Nasal cavity respiratory epithelium epithelial cell of viscerocranial mucosa (primary cell): ENCODE measurements at places on chromosomes 6 and 20. TPM values are rescaled to one million over a fixed set of nuclear protein-coding genes. Genes with fewer than 3 reads are reported as not detected.

Gene HINT3
- total RNA-seq = 28.7 and 33.2 TPM in 2 replicates

Gene TTPAL
- total RNA-seq = 15.7 and 27.3 TPM in 2 replicates

Gene FERMT1
- 53.0 and 80.4 TPM in 2 replicates for total RNA-seq

Gene LPIN3
- total RNA-seq = 3.4 and 12.5 TPM in 2 replicates

Gene MYCT1
- under 0.01 and 0.07 TPM in 2 replicates for total RNA-seq

Gene PGC
- not detected in 2 replicates for total RNA-seq

Gene WFDC13
- total RNA-seq = not detected in 2 replicates

Gene SEL1L2
- total RNA-seq = not detected in 2 replicates

Gene SLC29A1
- total RNA-seq = 3.4 and 7.2 TPM in 2 replicates

Gene TRIM40
- not detected in 2 replicates for total RNA-seq

Gene CCN5
- total RNA-seq = not detected in 2 replicates

Gene LRFN2
- not detected in 2 replicates for total RNA-seq

Gene RALGAPB
- total RNA-seq = 32.5 and 51.0 TPM in 2 replicates

Gene BMP6
- total RNA-seq = 0.21 and 2.1 TPM in 2 replicates

Gene HTR1B
- total RNA-seq = 0.64 and 0.68 TPM in 2 replicates

Gene TP53TG5
- not detected in 2 replicates for total RNA-seq

Gene WFDC12
- total RNA-seq = 8.9 TPM in 1 of 2 replicates, not detected in the other

Gene SLC32A1
- not detected in 2 replicates for total RNA-seq

Gene NOX3
- not detected in 2 replicates for total RNA-seq

Gene KCNG1
- total RNA-seq = 118 and 145 TPM in 2 replicates

Gene TPD52L1
- total RNA-seq = 229 and 324 TPM in 2 replicates

Gene PRICKLE4
- under 0.01 and 1.1 TPM in 2 replicates for total RNA-seq

Gene UTRN
- total RNA-seq = 35.2 and 53.4 TPM in 2 replicates

Gene BANF2
- not detected in 2 replicates for total RNA-seq

Gene KIF6
- total RNA-seq = under 0.01 and 0.21 TPM in 2 replicates

Gene PRSS35
- under 0.01 TPM in 1 of 2 replicates, not detected in the other for total RNA-seq

Gene NR2E1
- under 0.01 and 0.85 TPM in 2 replicates for total RNA-seq

Gene COL10A1
- total RNA-seq = under 0.01 TPM in 1 of 2 replicates, not detected in the other

Gene SAMD10
- 2.7 and 4.8 TPM in 2 replicates for total RNA-seq

Gene KCNQ2
- under 0.01 TPM in 1 of 2 replicates, not detected in the other for total RNA-seq

Gene SNRNP48
- 9.9 and 10.0 TPM in 2 replicates for total RNA-seq

Gene ENPP1
- under 0.01 and 0.07 TPM in 2 replicates for total RNA-seq

Gene ZGPAT
- total RNA-seq = 16.7 and 16.9 TPM in 2 replicates

Gene TRERF1
- 1.7 and 9.3 TPM in 2 replicates for total RNA-seq

Gene OPRL1
- total RNA-seq = 0.34 and 0.71 TPM in 2 replicates

Gene RBM24
- total RNA-seq = 0.93 and 1.4 TPM in 2 replicates

Gene GTSF1L
- total RNA-seq = not detected in 2 replicates

Gene C20orf202
- total RNA-seq = under 0.01 and 0.07 TPM in 2 replicates

Gene ESR1
- under 0.01 and 0.64 TPM in 2 replicates for total RNA-seq

Gene ITCH
- total RNA-seq = 99.2 and 117 TPM in 2 replicates

Gene ZNF165
- 3.6 and 7.5 TPM in 2 replicates for total RNA-seq

Gene HLA-DQB1
- not detected in 2 replicates for total RNA-seq

Gene PRPH2
- total RNA-seq = 0.28 TPM in 1 of 2 replicates, not detected in the other

Gene RALGAPA2
- total RNA-seq = 10.3 and 44.1 TPM in 2 replicates
